ENCODE measurements at places on chromosomes 4 and X. TPM values are rescaled to one million over a fixed set of nuclear protein-coding genes. Genes with fewer than 3 reads are reported as not detected.

Gene CDS1
- total RNA-seq: 11.6 TPM

GRCh38 chr4:182082910-182083309 is 160.3 kb upstream of the TENM3 start:
- no peak for DNase-seq

DNA sequence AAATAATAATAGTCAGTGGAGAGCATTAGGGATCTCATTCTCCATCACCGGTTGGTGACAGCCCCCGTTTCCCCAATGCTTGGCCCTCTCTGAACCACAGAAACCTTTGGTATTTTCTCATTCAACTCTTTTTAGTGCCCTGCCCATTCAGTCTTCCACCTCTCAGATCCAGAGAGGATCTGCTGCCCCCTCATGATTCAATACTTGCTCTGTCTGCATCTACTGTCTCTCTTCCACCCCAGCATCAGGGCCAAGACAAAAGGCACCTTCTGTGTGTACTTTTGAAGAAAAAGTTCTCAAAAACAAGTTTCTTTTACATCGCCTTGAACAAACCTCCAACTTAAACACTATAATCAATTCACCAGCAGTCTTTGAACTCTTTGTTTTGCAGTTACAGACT is 19.3 kb downstream of the CLTRN start:
- DNase-seq: no peak

- DNase-seq: peak; percentile 73
Observed at GRCh38 chr4:64781737-64782326, 372.6 kb upstream of the TECRL start.

- DNase-seq: no peak
Observed at GRCh38 chr4:41451961-41452360, 86.0 kb upstream of the LIMCH1 start.
